Naive thymus-derived CD8-positive, alpha-beta T cell (primary cell): ENCODE measurements at places on chromosomes 3 and 15. TPM values are rescaled to one million over a fixed set of nuclear protein-coding genes. Genes with fewer than 3 reads are reported as not detected.

DNA sequence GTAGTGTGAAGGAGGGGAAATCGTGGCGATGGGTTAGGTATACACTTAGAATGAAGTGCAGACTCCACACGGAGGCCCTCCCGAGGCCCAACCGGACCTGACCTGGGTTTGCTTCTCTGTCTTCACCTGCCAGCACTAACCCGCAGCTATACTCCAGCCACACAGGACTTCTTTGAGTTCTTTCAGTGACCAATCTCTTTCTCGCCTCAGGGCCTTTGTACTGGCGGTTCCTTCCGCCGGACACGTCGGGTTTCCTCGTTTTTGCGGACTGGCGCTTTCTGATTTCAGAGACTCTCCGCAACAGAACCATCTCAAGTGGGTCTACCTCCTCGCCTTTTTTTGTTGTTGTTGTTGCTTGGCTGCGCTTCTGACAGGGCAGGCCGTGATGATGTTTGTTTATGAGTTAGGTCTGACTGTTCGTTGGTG, at the start of gene NEIL1:
Gene NEIL1 (plus strand): TSS at position 244 of the 426 bp plus-strand sequence. CDS start 1,867 bp downstream, outside the sequence.
- H3K4me1 ChIP-seq, result peaks cover 47% of the 10 kb centered on the region
- H3K27me3 ChIP-seq, result no peaks in the 10 kb centered on the region
- DNase-seq, result no peak
- H3K36me3 ChIP-seq, result no peaks in the 10 kb centered on the region

- H3K27ac ChIP-seq, result no peak overlapping the region
- no peak for DNase-seq
- no peaks in the 10 kb centered on the region for H3K36me3 ChIP-seq
- no peaks in the 10 kb centered on the region for H3K27me3 ChIP-seq
- H3K4me3 ChIP-seq, result no peak overlapping the region
Measured at GRCh38 chr3:106860182-106860581, 517.1 kb upstream of the CCDC54 start.

DNA sequence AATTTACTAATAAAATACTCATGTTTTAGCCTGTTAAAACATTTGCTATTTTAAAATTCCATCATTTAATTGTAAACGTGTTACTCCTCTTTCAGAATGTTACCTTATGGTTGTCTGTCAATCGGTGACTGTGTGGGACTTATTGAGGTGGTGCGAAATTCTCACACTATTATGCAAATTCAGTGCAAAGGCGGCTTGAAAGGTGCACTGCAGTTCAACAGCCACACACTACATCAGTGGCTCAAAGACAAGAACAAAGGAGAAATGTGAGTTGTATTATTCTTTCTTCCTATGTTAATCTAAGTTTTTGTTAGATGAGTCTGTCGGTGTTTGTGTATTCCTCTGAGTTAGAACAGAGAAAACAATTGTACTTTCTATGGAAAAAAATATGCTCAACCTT, 21.7 kb downstream of the KCNMB3 start:
- peaks cover 76% of the 10 kb centered on the region for H3K36me3 ChIP-seq
- no peak for DNase-seq
- no peaks in the 10 kb centered on the region for H3K27me3 ChIP-seq
- H3K4me1 ChIP-seq, result no peaks in the 10 kb centered on the region
- H3K4me3 ChIP-seq, result no peak overlapping the region

- H3K27me3 ChIP-seq, result peaks cover 1% of the 10 kb centered on the region
- no peaks in the 10 kb centered on the region for H3K4me1 ChIP-seq
- H3K27ac ChIP-seq, result no peak overlapping the region
- H3K4me3 ChIP-seq, result no peak overlapping the region
- H3K36me3 ChIP-seq, result no peaks in the 10 kb centered on the region
Measured at GRCh38 chr3:70097084-70097483, 97.6 kb downstream of the SAMMSON start.

TM2D3 gene
- 28.1 TPM for polyA plus RNA-seq

CCR9 gene
- not detected for polyA plus RNA-seq

GRCh38 chr3:139093840-139094239, 49.1 kb upstream of the PRR23C start:
- no peak for DNase-seq
- no peak overlapping the region for H3K4me3 ChIP-seq
- peaks cover 16% of the 10 kb centered on the region for H3K27me3 ChIP-seq
- no peak overlapping the region for H3K27ac ChIP-seq
- H3K4me1 ChIP-seq, result no peaks in the 10 kb centered on the region

GRCh38 chr15:78280319-78281072, 16.1 kb downstream of the DNAJA4 start:
- H3K27ac ChIP-seq, result no peak overlapping the region
- H3K27me3 ChIP-seq, result no peaks in the 10 kb centered on the region
- DNase-seq, result no peak
- H3K36me3 ChIP-seq, result peaks cover 5% of the 10 kb centered on the region
- no peak overlapping the region for H3K4me3 ChIP-seq

LRRC2 gene
- not detected for polyA plus RNA-seq

SH3GL3 gene
- polyA plus RNA-seq, result not detected

GRCh38 chr3:10242182-10243065, 5.8 kb upstream of the TATDN2 start:
- peak overlapping the region; percentile 66 for H3K4me3 ChIP-seq
- peaks cover 3% of the 10 kb centered on the region for H3K36me3 ChIP-seq
- peak overlapping the region; percentile 92 for H3K27ac ChIP-seq

- peaks cover 8% of the 10 kb centered on the region for H3K4me1 ChIP-seq
- H3K27ac ChIP-seq, result no peak overlapping the region
- H3K27me3 ChIP-seq, result no peaks in the 10 kb centered on the region
- H3K36me3 ChIP-seq, result peaks cover 8% of the 10 kb centered on the region
- H3K4me3 ChIP-seq, result no peak overlapping the region
Measured at GRCh38 chr3:170062769-170063168, 25.0 kb downstream of the GPR160 start.

DNA sequence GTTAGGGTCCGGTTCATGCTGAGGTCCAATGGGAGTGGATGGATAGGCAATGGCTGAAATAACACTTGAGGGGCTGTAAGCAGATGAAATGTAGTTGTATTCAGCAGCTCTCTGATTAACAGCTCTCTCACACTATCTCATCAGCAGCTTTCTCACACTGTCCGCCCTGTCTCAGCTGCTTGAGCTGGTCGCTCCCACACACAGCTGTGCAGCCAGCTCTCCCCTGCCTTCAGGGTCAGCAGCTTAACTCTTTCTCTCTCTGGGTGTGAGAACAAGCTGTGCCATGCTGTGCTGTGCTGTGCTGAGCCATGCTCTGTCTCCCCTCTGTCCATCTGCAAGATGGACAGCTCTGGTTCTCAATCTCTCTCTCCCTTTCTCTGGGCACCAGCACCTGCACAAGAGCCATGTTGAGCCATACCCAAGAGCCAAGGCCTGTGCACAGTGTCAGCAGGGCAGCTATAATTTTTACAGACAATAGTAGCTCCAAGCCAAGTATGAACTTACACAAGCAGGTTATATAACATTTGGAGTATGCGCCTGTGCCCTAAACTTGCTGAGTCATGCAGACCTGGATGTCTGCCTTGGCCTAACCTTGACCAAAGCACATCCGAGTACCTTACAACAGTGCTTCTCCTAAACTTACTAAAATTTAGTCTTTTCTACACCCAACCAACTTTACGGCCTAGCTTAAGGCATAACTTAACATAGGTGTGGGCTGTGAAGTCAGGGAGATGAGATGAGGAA, 291.3 kb upstream of the TRIM42 start:
- DNase-seq, result no peak
- peaks cover 2% of the 10 kb centered on the region for H3K27me3 ChIP-seq
- H3K4me1 ChIP-seq, result no peaks in the 10 kb centered on the region
- no peak overlapping the region for H3K27ac ChIP-seq
- H3K4me3 ChIP-seq, result no peak overlapping the region
- H3K36me3 ChIP-seq, result no peaks in the 10 kb centered on the region

CLCN2 gene
- 0.12 TPM for polyA plus RNA-seq

DNA sequence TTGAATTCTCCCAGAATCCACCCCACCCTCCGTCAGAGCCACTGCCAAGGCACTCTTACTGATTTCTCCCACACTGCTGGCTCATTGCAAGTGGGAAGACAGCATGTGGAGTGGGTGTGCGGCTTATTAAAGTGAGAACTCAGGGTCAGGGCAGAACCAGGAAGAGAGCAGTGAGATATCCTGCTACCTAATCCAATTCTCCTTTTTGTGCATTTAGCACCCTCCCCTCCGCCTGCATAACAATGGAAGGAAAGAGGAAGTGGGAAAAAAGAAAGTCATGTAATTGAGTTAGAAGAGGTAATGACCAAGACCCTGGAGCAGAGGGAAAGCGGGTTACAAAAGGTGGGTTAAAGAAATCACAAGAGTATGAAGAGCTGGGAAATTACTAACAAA, 27.8 kb upstream of the PIK3CB start:
- no peaks in the 10 kb centered on the region for H3K4me1 ChIP-seq
- no peak for DNase-seq
- H3K27me3 ChIP-seq, result no peaks in the 10 kb centered on the region
- H3K36me3 ChIP-seq, result no peaks in the 10 kb centered on the region
- H3K4me3 ChIP-seq, result no peak overlapping the region

ICE2 gene
- 69.2 TPM for polyA plus RNA-seq

DNA sequence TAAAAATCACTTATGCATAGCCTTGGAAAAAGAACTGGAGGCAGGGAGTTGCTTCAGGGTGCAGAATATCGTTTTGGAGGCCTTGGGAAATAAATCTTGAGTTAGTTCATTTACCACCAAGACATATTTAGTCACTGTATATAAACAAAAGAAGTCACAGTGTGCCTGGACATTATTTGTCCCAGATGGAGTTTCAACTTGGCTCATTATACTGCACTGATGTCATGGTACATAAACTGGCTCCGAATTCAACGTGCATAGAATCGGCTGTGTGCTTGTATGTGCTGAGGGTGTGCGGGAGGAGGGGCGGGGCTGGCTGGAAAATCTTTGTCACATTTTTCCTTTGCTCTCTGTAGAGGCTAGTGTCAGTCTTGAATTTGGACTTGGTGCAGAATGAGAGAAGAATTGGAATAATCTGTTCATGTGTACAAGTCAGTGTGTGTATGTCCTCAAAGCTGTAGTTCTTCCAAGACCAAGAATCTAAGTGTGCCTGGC, 86.6 kb downstream of the FNDC3B start:
- H3K27ac ChIP-seq, result no peak overlapping the region
- no peak overlapping the region for H3K4me3 ChIP-seq
- peaks cover 42% of the 10 kb centered on the region for H3K4me1 ChIP-seq
- no peaks in the 10 kb centered on the region for H3K27me3 ChIP-seq
- no peaks in the 10 kb centered on the region for H3K36me3 ChIP-seq

DNA sequence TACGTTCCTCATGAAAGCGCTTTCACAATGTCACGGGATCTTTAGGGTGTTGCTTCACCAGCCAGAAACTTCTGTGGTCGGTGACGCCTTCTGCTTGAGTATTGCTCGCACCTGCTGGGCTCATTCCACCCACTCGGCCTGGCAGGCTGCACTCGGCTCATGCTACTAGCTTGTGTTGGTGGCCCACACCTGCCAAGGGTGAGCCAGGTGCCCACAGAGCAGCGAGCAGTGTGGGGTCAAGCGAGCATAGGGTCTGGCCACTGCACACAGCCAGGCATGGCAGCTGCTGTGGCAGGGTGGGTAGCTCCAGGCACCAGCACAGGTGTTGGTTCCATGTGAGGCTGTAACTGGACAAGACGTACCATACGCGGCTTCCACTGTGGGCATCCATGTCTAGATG, 202.9 kb upstream of the CADM2 start:
- no peaks in the 10 kb centered on the region for H3K4me1 ChIP-seq
- DNase-seq, result no peak
- no peak overlapping the region for H3K4me3 ChIP-seq
